Effector memory CD8-positive, alpha-beta T cell (primary cell): ENCODE measurements at places on chromosomes 16 and 17.

DNA sequence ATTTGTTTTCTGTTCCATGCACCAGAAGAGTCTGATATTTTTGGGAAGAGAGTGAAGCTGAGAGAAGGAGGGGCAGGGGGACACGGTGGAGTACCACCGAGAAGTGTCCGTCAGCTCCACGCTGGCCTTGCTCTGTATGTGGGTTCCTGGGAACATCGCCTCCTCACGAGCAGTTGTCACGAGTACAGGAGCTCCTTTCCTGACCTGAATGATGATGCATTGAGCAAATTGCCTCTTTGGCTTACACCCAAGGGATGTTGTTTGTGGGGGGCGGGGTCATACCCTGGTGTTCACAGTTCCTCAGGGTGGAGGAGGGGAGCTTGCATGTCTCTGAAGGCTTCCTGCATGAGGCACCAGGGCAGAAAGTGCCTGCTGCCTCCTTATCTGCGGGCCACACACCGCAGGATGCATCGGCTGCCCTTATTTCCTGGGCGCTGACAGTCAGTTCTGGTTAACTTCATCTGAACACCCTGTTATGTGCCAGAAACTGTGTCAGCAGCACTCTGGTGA lies 36.2 kb downstream of the RGS9 start:
- H3K36me3 ChIP-seq: no peaks in the 10 kb centered on the region
- no peaks in the 10 kb centered on the region for H3K27me3 ChIP-seq
- no peak overlapping the region for H3K27ac ChIP-seq
- no peak overlapping the region for H3K4me3 ChIP-seq

DNA sequence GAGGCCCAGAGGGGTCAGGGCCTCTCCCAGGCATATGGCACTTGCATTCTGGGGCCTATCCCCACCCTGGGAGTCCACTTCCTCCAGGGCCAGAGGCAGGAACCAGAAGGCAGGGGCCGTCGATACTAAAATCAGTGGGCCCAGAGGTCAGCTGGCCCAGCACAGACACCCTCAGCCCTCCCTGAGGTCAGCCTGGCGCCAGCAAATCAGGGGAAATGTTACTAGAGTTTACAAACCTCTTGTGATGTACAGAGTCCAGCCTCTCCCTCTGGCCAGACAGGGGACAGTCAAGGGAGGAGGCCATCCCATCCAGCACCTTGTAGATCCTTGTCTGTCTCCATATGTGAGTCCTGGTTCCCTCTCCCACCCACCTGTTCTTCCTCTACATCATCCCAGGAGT lies 10.8 kb downstream of the CDH5 start:
- H3K4me3 ChIP-seq: no peak overlapping the region
- H3K4me1 ChIP-seq: peaks cover 5% of the 10 kb centered on the region
- no peaks in the 10 kb centered on the region for H3K27me3 ChIP-seq

DNA sequence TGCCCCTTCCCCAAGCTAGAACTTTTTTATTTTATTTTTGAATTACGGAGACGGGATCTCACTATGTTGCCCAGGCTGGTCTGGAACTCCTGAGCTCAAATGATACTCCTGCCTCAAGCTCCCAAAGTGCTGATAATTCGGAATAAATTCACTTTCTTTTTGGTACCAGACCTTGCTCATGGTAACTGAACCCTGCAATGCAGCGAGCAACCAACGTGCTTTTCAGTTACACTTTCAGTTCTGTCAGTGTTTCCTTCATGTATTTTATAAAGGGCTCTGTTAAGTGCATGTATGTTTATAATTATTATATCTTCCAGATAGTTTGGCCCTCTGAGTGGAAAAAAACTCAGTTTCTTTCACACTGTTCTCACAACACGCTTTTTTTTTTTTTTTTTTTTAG lies 13.9 kb downstream of the C16orf96 start:
- DNase-seq: no peak
- H3K4me1 ChIP-seq: peaks cover 9% of the 10 kb centered on the region
- peaks cover 4% of the 10 kb centered on the region for H3K36me3 ChIP-seq
- H3K4me3 ChIP-seq: no peak overlapping the region
- no peak overlapping the region for H3K27ac ChIP-seq

DNA sequence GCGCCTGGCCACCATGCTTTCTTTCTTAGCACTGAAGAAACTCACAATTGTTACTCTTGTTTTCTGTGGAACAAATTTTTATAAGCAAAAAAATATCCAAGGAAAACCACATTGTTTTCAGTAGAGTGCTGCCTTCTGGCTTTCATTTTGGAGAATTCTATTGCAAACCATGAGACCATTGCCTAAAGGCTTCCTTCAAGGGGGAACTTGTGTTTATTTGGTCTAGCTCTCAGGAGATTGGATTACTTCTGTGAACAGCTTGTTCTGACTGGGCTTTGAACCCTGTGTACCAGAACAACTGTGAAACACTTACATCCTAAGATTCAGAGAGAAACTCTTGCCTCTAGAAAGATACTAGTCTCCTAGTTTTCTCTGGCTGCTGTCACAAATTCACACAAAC lies 32.1 kb downstream of the TOM1L1 start:
- H3K4me1 ChIP-seq: no peaks in the 10 kb centered on the region
- H3K36me3 ChIP-seq: no peaks in the 10 kb centered on the region
- no peak overlapping the region for H3K4me3 ChIP-seq
- H3K27ac ChIP-seq: no peak overlapping the region
- no peak for DNase-seq

DNA sequence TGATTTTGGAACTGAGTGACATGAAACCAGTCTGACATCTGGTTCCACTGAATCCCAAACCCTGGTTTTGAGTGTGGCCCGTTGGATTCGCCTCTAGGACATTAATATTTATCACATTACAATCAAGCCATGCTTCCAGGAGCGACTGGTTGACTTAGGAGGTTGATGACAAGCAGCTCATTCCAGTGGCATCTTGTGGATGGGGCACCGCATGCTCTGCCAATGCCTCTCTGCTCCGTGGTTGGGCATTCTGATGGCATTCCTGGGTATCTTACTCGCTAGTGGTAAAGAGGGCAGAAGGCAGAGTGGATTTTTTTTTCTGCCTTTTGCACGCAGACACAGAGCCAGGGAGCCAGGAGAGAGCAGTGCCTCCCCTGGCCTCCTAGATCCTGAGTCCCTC lies 31.4 kb downstream of the CACNG4 start:
- no peaks in the 10 kb centered on the region for H3K4me1 ChIP-seq
- H3K27ac ChIP-seq: no peak overlapping the region
- no peak overlapping the region for H3K4me3 ChIP-seq
- H3K27me3 ChIP-seq: peaks cover 91% of the 10 kb centered on the region
- no peaks in the 10 kb centered on the region for H3K36me3 ChIP-seq

GRCh38 chr17:43578699-43579565 lies 32.8 kb upstream of the ETV4 start:
- no peaks in the 10 kb centered on the region for H3K36me3 ChIP-seq
- H3K27ac ChIP-seq: no peak overlapping the region
- peaks cover 5% of the 10 kb centered on the region for H3K4me1 ChIP-seq
- no peak overlapping the region for H3K4me3 ChIP-seq
- H3K27me3 ChIP-seq: peaks cover 7% of the 10 kb centered on the region

GRCh38 chr17:77210331-77210730 lies 69.6 kb downstream of the SEC14L1 start:
- no peak for DNase-seq

GRCh38 chr17:29787995-29788394 lies 142.0 kb downstream of the SSH2 start:
- H3K27ac ChIP-seq: peak overlapping the region; percentile 80
- H3K36me3 ChIP-seq: peaks cover 7% of the 10 kb centered on the region
- no peak overlapping the region for H3K4me3 ChIP-seq
- no peak for DNase-seq
- H3K4me1 ChIP-seq: no peaks in the 10 kb centered on the region
- no peaks in the 10 kb centered on the region for H3K27me3 ChIP-seq

- H3K4me3 ChIP-seq: no peak overlapping the region
- no peak overlapping the region for H3K27ac ChIP-seq
- peaks cover 59% of the 10 kb centered on the region for H3K27me3 ChIP-seq
- no peaks in the 10 kb centered on the region for H3K36me3 ChIP-seq
- H3K4me1 ChIP-seq: peaks cover 8% of the 10 kb centered on the region
- no peak for DNase-seq
Observed at GRCh38 chr17:29019475-29020181, 13.8 kb upstream of the SEZ6 start.

DNA sequence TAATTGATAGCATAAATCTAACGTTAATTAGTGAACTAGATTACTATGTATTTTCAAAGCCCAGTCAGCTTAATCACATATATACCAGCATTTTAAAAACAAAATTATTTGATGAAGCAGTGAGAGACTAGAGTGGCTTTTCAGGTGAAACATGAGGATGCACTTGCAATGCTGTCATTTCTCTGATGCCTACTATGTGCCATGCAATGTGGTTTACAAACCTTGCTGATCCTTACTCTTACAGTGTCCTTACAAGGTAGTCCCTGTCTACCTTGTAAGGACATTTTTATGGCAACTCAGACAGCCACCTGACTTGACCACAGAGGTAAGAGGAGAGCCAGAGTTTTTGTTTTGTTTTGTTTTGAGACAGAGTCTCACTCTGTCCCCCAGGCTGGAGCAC lies 42.7 kb downstream of the CYB5B start:
- peaks cover 14% of the 10 kb centered on the region for H3K4me1 ChIP-seq
- H3K27me3 ChIP-seq: no peaks in the 10 kb centered on the region
- no peak overlapping the region for H3K4me3 ChIP-seq
- DNase-seq: no peak
- H3K36me3 ChIP-seq: peaks cover 17% of the 10 kb centered on the region

GRCh38 chr16:88685156-88686061 lies 898 bp downstream of the SNAI3 start:
- DNase-seq: peak; percentile 60
- H3K27ac ChIP-seq: peak overlapping the region; percentile 73
- peaks cover 11% of the 10 kb centered on the region for H3K4me1 ChIP-seq
- H3K36me3 ChIP-seq: peaks cover 42% of the 10 kb centered on the region
- H3K27me3 ChIP-seq: no peaks in the 10 kb centered on the region
- peak overlapping the region; percentile 82 for H3K4me3 ChIP-seq

- no peak for DNase-seq
- H3K27me3 ChIP-seq: no peaks in the 10 kb centered on the region
- no peaks in the 10 kb centered on the region for H3K4me1 ChIP-seq
- peaks cover 2% of the 10 kb centered on the region for H3K36me3 ChIP-seq
- no peak overlapping the region for H3K4me3 ChIP-seq
Observed at GRCh38 chr17:9456330-9456729, 119.3 kb downstream of the STX8 start.

GRCh38 chr17:42704490-42704836 lies 22.1 kb downstream of the CNTNAP1 start:
- H3K27me3 ChIP-seq: no peaks in the 10 kb centered on the region
- peaks cover 74% of the 10 kb centered on the region for H3K36me3 ChIP-seq
- no peak overlapping the region for H3K4me3 ChIP-seq
- no peak overlapping the region for H3K27ac ChIP-seq

DNA sequence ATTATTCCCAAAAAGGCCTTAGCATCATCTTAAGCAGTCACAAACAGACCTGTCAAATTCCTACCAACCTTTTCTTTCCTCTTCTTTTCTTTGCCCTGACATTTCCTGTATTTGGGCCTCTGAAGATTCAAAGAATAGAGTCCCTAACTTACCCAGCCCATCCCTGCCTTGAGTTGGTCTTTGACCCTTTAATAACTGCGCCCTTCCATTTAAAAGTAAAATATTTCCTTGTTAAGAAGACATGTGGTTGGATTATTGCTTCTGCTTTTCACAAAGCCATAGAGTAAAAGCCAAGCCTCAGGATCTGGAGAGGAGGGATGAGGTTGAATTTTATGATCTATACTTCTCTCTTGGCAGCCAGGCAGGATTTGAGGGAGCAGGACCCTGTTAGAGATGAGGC lies 13.2 kb upstream of the CCL23 start:
- H3K4me1 ChIP-seq: peaks cover 3% of the 10 kb centered on the region
- peak overlapping the region; percentile 25 for H3K27ac ChIP-seq
- H3K36me3 ChIP-seq: no peaks in the 10 kb centered on the region
- H3K27me3 ChIP-seq: peaks cover 17% of the 10 kb centered on the region

- no peak overlapping the region for H3K4me3 ChIP-seq
- H3K4me1 ChIP-seq: no peaks in the 10 kb centered on the region
- peaks cover 13% of the 10 kb centered on the region for H3K27me3 ChIP-seq
- DNase-seq: no peak
Observed at GRCh38 chr16:90070440-90070839, 6.7 kb downstream of the PRDM7 start.

DNA sequence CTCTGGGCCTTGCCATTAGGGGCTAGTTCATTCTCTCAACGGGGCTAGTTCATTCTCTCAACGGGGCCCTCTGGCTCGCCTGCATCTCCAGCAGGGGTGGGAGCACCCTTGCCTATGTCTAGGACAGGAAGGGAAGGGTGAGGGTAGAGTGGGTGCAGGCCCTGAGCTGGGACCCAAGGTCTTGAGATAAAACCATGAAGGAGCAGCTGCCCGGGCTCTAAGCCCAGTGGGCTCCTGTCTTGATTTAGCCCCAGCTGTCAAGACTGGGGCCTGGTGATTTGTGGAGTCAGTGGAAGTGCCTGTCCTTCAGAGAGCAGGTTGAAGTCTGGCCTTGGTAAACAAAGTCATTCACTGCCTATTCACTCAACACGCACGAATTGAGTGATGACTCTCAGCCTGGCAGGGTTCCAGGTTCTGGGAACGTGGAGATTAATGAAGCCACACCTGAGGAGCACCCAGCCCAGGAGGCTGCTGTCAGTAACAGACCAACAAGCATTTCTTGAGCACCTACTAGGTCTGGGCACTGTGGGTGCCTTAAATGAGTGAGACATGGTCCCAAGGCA lies 35.4 kb downstream of the WNT3 start:
- no peak overlapping the region for H3K4me3 ChIP-seq
- H3K27ac ChIP-seq: no peak overlapping the region
- peaks cover 2% of the 10 kb centered on the region for H3K4me1 ChIP-seq
- no peak for DNase-seq
- peaks cover 3% of the 10 kb centered on the region for H3K36me3 ChIP-seq

DNA sequence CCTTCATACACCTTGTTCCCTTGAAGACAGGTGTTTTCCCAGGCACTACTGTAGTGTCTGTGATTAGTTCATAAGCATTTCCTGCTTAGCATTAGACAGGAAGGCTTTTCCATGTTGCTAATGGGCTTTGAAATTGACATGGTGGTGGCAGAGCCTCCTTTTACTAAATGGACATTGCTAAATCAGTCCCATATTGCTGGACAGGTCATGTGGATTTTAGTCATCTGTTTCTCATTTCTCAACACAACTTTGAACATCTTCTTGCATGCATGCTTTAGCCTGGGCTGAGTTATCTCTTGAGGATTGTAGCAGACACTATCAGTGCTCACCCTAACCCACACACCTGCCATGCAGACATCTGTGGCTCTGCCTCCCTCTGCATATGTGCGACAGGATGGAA lies 13.7 kb upstream of the BCO1 start:
- H3K27ac ChIP-seq: no peak overlapping the region
- DNase-seq: no peak
- H3K27me3 ChIP-seq: peaks cover 58% of the 10 kb centered on the region
- H3K4me1 ChIP-seq: no peaks in the 10 kb centered on the region

GRCh38 chr16:81365731-81366130 lies 51.0 kb downstream of the GAN start:
- H3K27me3 ChIP-seq: no peaks in the 10 kb centered on the region
- no peak overlapping the region for H3K4me3 ChIP-seq
- H3K36me3 ChIP-seq: peaks cover 15% of the 10 kb centered on the region
- no peaks in the 10 kb centered on the region for H3K4me1 ChIP-seq
- DNase-seq: no peak
